ENCODE measurements at places on chromosomes 7 and 10.
A peak's percentile ranks its signal among the peaks of the same experiment; 100 is the strongest.

GRCh38 chr10:15681076-15681475, 38.6 kb downstream of the ITGA8 start:
- no peak for DNase-seq

GRCh38 chr10:130372866-130373265, 236.7 kb downstream of the GLRX3 start:
- no peak for DNase-seq

DNA sequence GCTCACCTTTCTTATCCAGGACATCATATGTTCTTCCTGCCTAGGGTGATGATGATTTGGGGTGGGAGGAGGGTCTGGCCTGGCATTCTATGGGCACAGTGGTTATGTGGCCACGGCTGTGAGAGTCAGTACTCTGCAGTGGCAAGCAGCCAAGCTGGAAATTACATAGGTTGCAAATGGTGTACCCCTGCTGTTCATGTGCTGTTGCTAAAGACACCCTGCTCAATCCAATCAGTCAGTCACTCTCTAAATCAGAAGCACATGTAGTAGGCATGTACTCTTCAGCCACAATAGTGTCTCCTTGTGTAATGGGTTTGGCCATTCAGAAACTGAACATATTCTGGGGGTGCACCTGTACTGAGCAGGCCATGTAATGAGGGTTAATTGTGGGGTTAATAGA, 449.1 kb upstream of the ANKRD30A start:
- DNase-seq: no peak

- no peak for DNase-seq
Measured at GRCh38 chr10:73406846-73407245, 7.0 kb downstream of the ANXA7 start.

- no peak for DNase-seq
Measured at GRCh38 chr7:67604461-67605386, 608.1 kb downstream of the TYW1 start.

- no peak for DNase-seq
Measured at GRCh38 chr7:139674752-139675126, 103.1 kb downstream of the HIPK2 start.

DNA sequence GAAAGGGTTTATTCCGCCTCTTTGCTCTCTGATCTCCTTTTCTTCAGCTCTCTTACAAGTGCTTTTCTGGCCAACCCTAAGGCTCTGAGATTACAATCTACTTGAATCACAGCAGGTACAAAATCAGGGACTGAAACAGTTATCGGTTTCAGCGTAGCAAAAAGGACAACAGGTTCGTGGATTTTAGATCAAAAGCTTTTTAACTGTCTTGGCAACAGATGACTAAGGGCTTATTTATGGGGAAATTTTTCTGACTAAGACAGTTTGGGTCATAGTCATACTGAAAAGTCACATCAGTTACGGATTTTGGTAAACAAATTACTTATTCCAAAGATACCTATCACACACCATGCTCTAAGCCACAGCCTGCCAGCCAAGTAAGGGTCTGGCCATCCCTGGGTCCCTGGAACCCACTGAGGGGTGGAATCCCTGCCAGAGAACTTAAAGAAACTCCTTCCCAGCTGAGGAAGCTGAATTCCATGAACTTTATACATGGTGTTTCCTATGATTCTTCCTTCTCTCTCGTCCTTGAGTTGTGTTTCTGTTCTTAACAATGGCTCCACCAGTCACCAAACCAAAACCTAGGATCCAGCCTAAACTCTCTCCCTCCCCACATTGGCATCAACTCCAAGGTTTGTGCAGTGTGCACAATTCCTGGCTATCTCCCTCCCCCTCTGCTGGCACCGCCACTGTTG, 169.3 kb downstream of the FAM107B start:
- DNase-seq: peak; percentile 64

DNA sequence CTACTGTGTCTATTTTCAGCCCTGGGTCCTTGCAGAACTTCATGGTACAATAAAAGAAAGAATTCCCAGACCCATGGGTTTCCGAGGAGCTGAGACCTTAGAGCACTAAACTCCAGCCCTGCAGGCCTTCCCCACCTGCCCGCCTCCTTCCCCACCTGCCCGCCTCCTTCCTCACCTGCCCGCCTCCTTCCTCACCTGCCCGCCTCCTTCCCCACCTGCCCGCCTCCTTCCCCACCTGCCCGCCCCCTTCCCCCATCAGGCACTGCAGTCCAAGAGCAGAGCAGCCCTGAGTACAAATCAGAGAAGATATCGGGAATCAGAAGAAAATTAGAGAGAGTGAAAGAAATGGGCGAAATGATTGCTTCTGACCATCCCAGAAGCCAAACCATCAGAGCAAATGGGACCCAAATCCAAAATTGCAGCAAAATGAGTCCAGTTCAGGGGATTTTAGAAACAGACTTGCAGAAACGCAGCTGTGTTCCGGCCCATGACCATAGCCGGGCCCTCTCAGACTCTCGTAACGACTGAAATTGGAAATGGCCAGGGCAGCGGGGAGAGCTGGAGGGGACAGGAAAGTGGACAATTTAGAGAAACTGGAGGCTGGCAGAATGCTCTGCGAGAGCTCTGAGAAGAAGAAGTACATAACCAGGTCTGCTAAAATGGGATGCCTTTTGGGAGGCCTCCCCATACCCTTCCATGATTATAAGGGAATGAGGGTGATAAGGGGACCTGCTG, 568.4 kb downstream of the TCERG1L start:
- no peak for DNase-seq

- no peak for DNase-seq
Measured at GRCh38 chr7:22730921-22731654, 4.1 kb downstream of the IL6 start.

DNA sequence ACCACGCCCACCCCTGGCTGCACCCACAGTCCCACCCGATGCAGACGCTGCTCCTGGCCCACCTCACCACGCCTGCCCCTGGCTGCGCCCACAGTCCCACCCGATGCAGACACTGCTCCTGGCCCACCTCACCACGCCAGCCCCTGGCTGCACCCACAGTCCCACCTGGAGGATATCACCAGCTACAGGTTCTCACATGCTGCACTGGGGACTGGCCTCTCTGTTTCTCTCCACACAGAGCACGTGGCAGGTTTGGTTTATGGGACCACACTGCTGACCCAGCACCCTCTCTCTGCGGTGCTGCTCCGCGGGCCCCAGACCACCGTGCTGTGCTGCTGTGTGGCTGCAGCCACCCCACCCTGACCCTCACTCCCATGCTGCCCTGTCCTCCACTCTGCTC, 120.9 kb downstream of the VIPR2 start:
- no peak for DNase-seq

GRCh38 chr7:64947252-64948000, 43.4 kb downstream of the ZNF117 start:
- no peak for DNase-seq

DNA sequence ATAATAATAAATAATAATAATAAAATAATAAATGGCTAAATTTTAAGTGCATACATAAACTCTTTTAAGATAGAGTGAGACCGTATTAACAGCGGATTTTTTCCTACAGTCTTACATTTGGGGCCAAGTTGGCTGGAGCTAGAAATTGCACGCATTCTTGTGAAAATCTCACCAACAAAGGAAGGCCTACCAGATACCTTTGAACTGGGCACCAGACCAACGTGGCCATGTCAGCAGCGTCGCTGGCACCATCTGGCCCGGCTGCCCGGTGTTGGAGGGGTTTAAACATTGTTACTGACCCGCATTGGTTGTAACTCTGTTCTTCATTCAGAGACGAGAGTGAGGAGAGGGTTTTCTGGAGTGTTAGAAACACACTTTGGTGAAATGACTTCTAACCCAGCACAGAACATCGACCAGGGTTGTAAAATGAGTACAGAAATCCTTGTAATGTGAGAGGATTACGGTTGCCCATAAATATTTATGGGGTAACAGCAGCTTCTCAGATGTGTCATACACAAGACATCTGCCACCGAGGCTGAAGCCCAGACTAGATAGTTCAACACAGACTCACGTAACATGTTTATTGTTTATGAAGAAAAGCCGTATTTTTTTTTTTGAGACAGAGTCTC, 34.6 kb upstream of the UNCX start:
- no peak for DNase-seq

GRCh38 chr10:52673468-52673867, 99.1 kb downstream of the MBL2 start:
- DNase-seq: no peak

GRCh38 chr10:130745251-130745650, 566.3 kb downstream of the TCERG1L start:
- DNase-seq: no peak

DNA sequence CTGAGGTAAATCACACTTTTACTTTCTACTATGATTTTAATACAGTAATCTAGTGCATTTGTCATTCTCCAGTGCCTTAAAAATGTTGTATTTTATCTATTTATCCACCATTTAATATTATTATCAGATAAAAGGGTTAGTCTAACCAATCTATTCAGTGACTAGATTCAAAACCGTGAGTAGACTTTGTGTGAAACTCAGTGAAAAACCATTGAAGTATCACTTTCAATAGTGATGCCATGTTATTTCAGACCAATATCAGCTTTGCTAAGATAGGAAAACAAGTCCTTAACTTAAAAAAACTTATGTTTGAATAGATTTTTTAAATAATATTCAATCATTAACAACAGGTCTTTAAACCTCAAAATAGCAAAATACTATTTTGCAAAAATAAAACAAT, 1628.7 kb downstream of the REEP3 start:
- no peak for DNase-seq

- DNase-seq: no peak
Measured at GRCh38 chr7:7681936-7682329, 36.5 kb downstream of the RPA3 start.

DNA sequence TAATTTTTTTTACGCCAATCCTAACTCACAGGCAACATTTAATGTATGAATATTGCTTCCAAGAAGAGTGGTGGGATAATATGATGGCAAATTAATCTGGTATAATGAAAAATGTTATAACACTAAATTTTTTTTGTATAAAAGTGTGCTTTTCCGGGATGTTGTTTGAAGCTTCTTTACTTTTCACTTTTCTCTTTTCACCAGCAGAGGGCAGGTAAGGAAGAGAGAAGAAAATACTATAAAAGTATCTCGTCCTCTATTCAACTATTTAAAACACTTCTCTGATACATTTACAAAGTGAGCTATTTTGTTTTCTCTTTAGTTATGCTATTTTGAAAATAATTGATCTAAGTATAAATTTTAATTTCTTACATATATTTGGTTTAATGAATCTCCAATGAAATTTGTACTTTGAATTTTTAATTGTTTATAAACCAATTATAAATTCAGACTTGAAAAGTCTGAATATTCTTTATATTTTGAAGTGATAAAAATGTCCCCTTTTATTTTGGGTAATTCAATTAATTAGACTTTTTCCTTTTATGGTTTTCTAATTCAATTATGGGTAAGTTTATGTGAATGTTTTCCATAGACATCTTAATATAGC, 20.7 kb upstream of the CFTR start:
- no peak for DNase-seq

- no peak for DNase-seq
Measured at GRCh38 chr10:90193240-90193985, 492.0 kb downstream of the KIF20B start.

DNA sequence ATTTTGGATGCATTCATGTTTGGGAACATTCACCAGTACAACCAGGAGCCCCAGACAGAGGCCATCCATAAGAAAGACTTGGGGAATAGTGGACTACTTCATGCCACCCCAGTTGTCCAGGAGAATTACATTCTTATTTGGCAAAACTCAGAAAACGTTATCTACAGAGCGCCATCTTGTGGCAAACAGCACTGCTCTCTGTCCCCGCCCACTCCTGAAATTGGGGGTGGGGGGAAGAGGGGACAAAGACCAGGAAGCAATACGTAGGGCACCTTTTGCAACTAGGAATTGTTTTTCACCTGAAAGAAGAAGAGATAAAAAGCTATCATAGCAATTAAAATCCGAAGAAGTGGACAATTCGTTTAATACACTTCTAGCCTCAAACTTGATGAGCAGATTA, 134.6 kb upstream of the MGMT start:
- DNase-seq: peak; percentile 24

DNA sequence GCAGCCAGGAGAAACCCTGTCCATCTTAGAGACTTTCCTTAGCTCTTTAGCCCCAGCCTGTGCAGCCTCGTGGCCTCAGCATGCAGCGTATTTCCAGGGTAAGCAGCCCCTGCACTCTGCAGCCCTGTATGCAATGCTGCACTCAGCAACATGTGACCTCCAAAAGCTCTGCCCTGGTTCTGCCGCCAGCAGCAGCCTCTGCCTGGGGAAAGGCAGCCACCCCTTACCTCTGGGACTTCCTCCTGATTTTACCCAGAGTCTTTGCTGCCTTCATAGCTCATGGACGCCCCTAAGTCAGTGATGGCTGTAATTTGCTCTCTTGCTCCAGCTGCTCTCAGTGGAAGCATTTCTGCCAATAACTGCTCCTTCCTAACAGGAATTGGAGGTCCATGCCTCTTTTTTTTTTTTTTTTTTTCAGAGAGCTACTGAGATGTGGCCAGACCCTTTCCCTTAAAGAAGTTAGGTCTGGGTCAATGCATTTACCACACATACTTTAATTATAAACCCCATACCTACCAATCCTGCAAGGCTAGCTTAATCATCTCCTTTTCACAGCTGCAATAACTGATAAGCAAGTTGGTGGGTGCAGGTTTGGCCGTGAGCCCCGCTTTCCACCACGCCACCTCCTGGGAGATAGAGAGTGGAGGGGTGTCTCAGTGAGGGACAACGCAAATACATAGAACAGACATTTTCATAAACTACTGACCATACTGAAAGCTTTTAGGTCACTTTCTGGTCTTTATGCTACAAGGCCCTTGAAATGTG, 71.7 kb downstream of the RAMP3 start:
- no peak for DNase-seq

GRCh38 chr10:88508796-88509195, 74.3 kb downstream of the RNLS start:
- no peak for DNase-seq

- DNase-seq: no peak
Measured at GRCh38 chr10:11457336-11457735, 154.1 kb downstream of the USP6NL start.

DNA sequence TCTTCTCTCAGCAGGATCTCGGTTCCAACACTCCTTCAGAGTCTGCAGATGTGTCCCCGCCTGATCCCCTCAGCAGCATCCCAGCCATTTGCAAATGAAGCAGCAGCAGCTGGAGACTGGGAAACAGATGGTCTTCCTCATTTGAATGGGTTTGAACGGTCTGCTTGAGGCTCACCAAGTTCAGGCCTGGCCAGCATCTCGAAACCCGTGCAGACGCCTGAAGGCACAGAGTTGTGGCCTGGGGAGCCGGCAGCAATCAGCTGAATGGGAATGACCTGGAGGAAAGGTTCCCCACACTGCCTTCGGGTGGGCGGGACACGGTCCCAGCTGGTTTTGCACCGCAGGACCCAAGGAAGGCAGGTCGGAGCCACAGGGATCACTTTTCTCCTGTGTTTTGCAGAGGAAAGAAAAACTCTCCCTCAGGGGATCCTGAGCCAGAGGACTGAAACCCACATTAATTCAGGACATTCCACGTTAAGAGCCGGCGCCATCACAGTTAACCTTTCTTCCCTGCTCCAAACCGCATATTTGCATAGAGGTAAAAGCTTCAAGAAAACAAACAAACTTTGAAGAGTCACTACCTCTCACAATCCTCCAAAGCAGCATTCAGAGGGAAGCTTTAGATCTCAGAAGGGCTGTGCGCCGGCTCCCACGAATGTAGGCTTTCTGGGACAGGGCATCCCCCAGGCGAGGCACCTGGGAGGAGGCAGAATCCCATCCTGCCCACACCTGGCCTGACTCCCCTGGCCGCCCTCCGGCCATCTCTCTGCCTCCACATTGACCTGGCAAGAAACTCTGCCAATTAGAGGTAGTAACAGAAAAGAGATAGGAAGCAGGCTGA, 17.7 kb downstream of the FGFR2 start:
- DNase-seq: no peak

Measured in activated T-cell treated with anti-CD3 and anti-CD28 coated beads, Interleukin-2, amount 50 U/mL, for 48 hours (primary cell).